GM04503 (cell line): ENCODE measurements at places on chromosomes 13 and 19.
A peak's percentile ranks its signal among the peaks of the same experiment; 100 is the strongest.

DNA sequence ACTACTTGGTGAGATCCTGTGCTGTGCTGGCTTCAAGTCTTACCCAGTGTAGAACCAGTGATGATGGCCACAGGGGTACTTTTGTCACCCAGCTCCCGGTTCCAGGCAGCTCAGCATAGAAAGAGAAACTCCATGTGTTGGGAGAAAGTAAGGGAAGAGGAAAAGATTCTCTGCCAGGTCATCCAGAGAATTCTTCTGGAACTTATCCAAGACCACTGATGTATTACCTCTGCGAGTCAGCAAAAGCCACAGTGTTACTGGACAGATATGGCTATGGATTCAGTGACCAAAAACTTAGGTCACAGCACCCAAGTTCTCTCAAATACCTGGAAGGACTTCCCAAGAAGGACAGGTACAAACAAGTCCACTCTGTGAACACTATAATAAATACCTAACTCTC, 399.5 kb upstream of the MIR17HG start:
- DNase-seq = no peak

DNA sequence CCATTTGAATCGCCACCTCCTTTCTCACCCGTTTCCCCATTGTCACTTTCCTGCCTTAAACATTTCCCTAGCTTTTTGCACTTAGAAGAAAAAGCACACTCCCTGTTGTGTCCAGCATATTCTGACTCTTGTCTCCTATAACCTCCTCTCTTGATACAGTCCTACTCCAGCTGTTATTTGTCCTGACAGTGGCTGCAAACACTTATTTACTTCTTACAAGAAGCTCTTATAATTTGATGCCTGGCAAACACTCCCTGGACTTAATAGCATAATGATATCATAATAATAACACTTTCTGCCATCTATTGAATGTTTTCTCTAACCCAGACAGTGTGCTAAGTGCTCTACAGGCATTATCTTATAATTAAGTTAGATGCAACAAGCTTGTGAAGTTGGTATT, 76.6 kb downstream of the DGKH start:
- DNase-seq = no peak

GRCh38 chr19:9116547-9116946, 984 bp upstream of the OR7G1 start:
- DNase-seq = no peak

DNA sequence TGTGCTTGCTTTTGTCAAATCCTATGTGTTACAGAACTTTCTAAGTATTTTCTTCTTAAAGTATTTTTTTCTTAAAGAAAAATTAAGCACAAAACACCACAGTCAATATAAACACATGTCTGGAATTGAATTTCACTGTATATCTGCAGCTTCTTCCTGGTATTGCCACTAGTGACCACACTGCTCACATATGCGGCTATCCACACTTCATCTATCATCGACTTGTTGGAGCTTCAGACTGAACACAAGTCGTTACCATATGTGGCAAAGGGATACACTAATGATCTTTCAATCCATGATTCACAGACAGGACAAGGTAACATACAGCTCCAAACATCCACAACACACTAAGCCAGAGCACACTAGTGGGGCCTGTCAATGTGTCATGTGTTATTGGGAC, 498.4 kb upstream of the ARGLU1 start:
- no peak for DNase-seq

DNA sequence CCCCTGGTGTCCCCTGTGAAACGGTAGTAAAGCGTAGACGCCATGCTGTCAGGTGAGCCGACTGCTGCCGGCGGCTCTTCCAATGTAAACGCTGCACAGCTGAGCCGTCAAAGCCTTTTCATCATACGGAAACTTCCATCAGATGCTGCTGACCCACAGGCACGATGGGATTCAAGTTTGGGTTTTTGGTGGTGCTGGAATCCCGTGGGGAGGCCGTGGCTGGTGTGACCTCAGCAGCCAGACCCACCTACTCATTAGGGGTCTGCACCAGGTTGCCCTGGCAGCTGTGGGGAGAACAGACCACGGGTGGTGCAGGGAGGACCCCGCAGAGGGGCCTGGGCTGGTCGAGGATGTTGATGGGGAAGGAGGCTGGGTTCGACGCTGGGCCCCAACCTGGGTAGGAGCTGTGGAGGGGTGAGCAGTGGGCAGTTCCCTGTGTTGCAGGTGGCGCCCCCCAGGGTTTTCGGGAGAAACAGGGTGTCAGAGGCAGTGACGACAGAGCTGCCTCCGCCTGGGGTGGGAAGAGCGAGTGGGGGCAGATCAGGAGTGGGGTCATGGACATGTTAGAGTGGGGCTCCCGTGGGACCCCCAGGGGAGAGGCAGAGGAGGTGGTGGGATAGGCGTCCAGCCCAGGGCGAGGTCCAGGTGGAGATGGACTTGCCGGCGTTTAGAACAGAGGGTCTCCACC, 6.6 kb downstream of the GRIN3B start:
- no peak for DNase-seq

- DNase-seq = no peak
These were observed 79.5 kb downstream of the RUBCNL start for GRCh38 chr13:46307554-46307953.

DNA sequence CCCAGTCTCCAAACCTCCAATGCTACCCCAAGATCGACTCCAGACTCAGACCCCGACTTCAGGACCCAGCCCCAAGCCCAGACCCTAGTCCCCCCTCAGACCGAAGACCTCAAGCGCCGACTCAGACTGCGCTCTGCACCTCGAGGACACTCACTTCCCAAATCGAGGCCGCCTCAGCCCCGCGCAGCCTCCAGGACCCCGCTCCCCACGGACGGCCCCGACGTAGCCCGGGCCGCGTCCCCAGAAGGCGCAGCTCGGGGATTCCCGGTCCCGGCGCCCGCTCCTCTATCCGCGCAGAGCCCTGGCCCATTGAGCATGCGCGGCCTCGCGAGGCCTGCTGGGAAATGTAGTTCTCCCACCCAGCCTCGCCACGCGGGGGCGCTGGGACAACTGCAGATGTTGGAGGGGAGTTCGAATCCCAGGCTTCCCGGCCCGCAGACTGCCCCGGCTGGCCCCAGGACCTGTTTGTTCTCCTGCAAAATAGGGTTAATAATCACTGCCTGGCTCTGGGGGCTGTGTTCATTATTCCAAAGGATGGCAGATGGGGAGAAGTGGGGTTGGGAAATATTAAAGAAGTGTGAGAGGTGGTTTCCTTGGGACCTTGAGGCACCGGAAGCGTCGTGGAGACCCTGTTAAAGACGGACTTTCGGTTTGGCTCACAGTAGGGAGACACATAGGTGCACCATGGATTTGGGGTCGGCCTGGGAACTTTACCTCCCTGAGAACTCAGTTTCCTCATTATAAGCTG, at the start of gene APBA3:
TSS of gene APBA3 (minus strand) at position 311 of the 748 bp plus-strand sequence. CDS start 1,428 bp downstream, outside the sequence.
- peak; percentile 31 for DNase-seq

- DNase-seq = no peak
These were observed 6.6 kb upstream of the DACH1 start for GRCh38 chr13:71873418-71874247.

DNA sequence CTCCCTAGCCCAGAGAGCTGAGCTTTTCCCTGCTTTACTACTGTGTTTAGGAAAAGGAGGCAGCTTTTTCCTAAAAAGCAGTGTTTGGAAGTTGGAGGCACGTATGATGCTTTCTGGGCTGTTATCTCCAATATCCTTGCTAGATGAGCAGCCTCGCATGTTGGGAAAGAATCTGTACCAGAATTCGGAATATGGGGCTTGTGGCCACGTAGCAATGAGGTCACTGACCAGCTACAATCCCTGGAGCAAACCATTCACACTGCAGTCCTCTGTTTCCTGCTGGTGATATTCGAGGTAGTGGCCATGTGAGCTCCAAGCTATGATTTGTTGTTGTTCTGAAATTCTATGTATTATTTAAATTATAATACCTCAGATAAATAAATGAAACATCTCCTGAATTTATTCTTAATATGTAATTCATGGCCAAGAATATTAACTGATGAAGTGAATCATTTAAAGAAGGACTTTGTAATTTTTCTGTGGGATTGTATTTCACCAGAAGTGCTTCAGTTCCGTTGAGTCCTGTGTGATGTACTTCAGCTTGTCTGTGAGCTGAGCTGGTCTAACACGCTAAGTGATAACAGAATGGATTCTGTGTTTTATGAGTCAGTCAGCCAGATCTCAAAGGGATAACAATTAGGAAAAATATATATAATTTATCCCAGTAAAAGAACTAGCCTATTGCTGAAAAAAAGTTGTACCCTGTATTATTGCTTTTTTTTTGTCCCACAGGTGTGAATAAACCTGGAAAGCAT, 319.5 kb downstream of the SHISA2 start:
- no peak for DNase-seq

GRCh38 chr19:383922-384798, 24.8 kb downstream of the C2CD4C start:
- no peak for DNase-seq

DNA sequence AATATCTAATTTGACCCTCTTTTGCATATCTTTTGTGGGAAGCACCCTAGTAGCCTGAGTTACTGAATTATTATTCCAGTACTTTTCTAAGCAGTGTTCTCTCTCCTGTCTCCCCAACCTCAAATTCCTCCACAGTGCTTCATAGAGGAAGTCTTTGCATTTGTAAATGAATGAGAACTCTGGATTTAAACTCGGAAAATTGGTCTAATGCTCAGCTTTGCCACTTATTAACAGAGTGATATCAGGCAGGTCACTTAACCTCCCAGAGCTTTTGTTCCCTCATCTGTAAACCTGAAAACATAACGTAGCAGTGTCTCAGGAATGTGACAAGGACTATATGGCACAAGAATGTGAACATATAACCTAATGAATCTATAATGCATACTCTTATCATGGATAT, 26.2 kb downstream of the FREM2 start:
- DNase-seq = no peak

- DNase-seq = no peak
These were observed 2.1 kb downstream of the TEAD2 start for GRCh38 chr19:49359851-49360820.

- no peak for DNase-seq
These were observed 11.3 kb upstream of the MPHOSPH8 start for GRCh38 chr13:19622193-19622592.

DNA sequence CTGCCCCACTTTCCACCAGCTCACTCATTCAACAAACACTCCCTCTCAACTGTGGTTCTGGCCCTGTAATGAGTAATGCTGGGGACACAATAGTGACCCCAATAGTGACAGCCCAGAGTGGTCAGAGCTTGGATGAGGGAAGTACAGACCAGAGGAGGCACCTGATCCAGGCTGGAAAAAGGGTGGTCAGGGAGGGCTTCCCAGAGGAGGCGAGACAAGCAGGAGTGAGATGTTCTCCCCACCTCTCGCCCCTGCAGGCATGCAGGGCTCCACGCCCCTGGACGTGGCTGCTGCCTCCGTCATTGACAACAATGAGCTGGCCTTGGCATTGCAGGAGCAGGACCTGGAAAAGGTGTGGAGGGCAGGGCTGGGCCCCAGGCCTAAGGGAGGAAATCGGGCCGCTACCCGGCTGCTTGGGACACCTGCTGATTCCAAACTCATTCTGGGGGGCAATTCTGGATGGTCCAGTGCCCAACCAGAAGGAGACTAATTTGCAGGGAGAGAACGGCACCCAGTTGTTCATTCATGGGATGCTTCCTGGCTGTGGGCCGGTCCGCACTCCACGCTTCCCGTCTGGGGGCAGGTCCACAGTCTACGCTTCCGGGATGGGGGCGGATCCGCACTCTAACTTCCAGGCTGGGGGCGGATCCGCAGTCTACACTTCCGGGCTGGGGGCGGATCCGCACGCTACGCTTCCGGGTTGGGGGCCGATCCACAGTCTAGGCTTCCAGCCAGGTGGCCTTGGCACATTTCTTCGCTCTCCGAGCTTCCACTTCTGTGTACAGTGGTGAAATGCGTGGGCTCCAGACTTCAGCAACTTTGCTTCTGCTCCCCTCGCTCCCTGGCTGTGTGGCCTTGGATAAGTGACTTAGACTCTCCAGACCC, 63.4 kb downstream of the RYR1 start:
- DNase-seq = no peak

- DNase-seq = peak; percentile 78
These were observed 19.2 kb downstream of the RCN3 start for GRCh38 chr19:49546825-49547565.

- DNase-seq = no peak
These were observed 18.8 kb downstream of the RFX1 start for GRCh38 chr19:13987101-13987890.

DNA sequence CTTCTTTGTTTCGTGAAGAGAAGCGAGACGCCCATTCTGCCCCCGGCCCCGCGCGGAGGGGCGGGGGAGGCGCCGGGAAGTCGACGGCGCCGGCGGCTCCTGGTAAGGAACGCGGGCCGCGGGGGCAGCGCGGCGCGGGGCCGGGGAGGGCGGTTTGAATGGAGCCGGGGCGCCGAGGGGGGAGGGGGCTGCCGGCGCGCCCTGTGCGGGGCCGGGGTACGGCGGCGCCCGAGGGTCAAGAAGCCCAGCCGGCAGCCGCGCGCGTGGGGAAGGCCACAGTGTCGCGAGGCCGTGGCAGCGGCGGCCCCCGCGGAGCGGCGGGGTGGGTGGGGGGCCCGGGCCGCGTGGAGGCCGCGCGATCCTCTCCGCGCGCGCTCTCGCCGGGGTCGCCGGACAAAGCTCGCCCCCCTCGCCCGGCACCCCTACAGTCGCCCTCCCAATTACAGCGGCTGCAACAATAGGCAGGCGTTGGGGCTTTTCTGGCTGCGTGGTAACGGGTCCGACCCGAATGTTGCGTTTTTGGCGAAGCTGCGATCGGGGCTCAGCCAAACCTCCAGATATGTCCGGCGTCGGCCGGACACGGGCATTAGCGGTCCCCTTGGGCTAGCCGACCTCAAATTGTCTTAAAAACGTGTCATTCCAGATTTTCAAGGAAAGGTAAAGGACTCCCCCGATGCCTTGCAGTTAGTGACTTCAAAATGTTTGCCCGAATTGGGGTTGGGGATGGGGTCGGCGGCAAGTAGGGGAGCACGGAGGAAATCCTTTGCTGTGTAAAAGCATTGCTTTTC, 437 bp downstream of the SMARCA4 start:
- no peak for DNase-seq

DNA sequence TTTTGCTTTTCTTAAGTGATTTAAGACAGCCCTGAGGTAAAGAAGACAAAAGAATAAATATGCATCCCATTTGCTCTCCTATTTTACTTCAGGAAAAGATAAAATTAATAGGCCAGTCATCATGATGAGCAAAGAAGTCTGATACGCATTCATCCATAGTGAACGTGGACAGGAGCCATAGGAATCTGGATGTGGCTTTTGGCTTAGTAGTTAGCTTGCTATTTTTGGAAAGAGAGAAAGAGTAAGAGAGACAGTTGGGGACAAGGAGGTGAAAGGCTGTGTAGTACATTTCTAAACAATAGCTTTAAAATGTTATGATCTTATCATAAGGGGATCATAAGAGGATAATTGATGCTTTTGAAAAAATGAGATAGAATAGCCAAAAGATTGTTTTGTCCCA, 545.2 kb downstream of the IRS2 start:
- DNase-seq = no peak

DNA sequence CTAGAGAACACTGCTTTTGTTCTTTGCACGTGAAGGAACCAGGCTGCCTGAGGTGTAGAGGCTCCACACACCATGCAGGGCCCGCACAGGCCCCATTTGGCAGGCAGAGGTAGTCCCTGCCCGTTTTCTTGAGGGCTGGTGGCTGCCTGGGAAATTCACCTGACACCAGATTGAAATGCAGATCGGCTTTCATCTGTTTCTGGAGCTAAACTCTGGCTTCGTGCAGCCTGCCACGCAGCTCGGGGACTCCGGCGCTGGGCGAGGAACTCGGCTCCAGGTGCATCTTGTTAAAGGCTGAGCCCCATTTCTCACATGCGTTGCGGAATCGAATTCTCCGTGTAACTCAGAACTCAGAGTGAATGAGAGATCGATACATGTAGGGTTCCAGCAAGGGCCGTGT, 37.7 kb downstream of the ATP11A start:
- no peak for DNase-seq
